ENCODE measurements at places on chromosomes 1 and 21.

- DNase-seq = no peak
Measured at GRCh38 chr1:161335796-161336195, 21.6 kb downstream of the SDHC start.

DNA sequence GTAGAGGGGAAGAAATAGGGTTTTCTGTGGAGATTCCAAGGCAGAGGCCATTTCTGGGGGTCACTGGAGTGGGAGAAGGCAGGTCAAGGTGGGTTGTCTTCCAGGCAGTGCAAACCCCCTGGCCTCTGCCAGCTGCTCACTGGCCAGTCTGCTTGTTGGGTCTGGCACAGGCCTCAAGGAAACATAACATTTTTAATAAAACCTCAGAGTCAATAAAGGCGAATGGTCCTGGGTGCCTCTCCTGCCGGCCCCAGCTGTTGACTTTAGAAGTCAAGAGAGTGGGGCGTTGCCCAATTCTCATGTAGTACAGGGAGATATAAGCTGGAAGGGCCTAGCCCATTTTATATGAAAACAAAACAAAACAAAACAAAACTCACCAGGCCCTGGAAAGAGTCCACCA is 36.6 kb downstream of the RUNX3 start:
- DNase-seq = no peak

DNA sequence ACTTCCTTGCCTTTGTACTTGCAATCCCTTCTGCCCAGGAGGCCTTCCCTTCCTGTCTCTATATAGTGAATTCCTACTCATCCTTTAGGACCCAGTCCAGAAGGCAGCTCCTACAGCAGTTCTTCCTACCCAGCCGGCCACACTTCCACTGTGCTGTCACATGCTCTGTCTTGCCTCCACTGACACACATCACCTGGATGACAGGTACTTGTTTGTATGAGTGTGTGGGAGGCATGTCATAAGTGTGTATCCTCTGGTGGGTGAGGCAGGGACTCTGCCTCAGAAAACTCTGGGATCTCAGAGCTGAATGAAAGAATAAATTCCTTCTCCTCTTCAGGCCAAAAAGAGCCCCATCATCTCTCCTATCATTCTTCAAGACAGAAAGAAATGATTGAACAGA is 5.1 kb upstream of the OSCP1 start:
- DNase-seq = no peak

GRCh38 chr1:198681831-198682759 is 43.3 kb downstream of the PTPRC start:
- DNase-seq = no peak
